ENCODE measurements at places on chromosomes 1 and 21. TPM values are rescaled to one million over a fixed set of nuclear protein-coding genes. Genes with fewer than 3 reads are reported as not detected.

The MAP10 gene
- 1.0 TPM for total RNA-seq

DNA sequence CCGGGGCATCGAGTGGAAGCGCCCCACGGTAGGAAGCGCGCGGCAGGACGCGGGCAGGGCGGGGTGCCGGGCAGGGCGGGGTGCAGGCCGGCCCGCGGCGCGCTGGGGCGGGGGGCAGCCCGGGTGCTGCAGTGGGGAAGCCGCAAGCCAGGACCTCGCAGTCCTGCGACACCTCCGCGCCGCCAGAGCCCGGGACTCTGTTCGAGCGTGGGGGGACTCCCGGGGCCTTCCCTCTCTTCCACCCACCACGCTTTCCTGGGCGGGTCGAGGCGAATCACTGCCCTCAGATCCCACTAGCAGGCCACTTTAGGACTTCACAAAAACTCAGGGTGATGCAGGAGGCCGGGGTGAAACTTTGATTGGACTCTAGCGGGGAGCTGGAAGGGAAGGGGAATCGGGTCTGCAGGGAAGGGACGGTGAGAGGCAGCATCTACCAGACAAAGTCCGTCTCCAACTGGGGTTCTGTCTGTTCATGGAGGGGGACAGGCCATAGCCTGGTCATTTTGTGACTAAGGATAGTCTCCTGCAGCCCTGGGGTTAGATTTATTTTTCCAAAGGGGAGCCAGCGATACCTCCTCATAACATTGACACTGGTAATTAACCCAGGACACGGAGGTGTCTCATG lies 623 bp downstream of the CAPN2 start:
- no peak for DNase-seq

- DNase-seq = no peak
Measured at GRCh38 chr1:25620211-25620610, 3.6 kb downstream of the MAN1C1 start.

DNA sequence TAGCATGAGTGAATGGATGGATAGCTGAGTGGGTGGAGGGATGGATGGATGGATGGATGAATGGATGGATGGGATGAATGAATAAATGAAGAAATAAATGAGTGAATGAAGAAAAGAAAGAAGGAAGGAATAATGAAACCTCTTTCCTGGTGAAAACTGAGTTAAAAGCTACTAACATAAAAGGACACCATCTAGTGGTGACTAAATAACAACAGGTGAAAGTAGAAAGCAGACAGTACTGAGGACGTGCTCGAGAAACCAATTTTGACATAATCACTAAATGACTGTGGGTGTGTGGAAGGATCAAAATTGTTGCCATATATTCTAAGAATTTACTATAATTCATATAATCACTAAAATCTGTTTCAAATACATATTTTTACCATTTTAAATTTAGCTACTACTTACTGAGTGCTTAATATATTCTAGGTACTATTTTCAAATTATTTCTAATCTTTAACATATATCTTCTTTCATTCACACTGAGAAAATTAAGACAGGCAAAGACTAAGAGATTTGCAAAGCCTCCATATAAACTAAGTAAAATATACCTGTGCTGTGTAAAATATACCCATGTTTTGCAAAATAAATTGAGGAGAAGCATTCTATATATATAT lies 522.9 kb downstream of the LRRIQ3 start:
- DNase-seq = no peak

The KRTAP19-3 gene
- total RNA-seq = not detected

DNA sequence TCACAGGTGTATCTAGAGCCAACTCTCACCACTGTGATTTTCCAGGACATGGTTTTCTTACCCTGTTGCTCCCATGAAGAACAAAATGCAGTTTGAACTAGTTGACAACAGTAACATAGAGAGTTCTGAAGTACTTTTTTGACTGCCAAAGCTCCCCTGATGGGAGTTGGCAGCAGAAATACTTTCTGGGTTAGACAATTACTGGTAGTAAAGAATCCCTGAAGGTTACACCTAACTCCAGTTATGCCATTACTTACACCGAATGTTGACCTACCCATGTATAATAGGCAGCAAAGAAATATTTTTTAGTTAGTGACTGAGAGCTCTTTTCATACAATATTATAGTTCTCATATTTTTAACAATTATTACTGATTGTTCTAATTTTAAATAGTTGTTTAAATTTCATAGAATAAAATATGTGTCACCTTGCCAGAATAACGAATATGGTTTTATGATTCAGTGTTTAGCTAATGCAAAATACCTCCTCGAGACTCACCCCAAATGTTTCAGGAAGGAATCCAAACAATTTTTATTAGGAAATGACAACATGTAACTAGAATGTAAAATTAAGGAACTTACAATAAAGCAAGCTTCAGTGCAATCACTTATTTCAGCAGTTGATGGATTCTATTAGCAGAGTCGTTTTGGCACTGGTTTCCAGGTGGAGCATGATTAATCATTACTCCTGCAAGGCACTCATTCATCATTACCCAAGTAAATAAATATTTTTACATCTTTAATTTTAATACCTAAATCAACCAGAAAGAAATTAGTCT lies 237.6 kb downstream of the MRPL39 start:
- no peak for DNase-seq

The UHMK1 gene
- total RNA-seq = 28.4 TPM

- DNase-seq = no peak
Measured at GRCh38 chr21:30793581-30794314, 19.3 kb downstream of the KRTAP8-1 start.

Data from chondrocyte (in vitro differentiated cells).